Breast epithelium (tissue), 4 donors: ENCODE measurements at places on chromosomes 7 and 10.

DNA sequence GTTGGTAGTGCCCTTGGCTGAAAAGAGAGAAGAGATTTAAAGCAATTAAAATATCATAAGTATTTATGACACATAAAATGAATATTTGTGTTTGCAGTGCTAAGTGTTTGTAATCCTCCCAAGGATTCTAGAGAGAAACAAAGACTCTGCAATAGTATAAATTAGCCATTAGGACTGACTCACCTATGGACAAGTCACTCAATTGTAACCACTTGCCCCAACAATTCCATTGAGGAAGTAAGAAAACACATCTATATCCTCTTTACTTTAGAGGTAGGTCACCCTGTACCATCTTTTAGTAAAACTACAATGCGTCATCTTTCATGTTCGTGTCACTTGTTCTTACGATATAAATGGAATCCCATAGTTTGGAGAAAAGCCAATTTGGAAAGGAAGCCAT, 85.7 kb upstream of the INHBA start:
- no peak for DNase-seq

GRCh38 chr7:92633211-92633906, 43.2 kb upstream of the FAM133B start:
- no peak for DNase-seq

DNA sequence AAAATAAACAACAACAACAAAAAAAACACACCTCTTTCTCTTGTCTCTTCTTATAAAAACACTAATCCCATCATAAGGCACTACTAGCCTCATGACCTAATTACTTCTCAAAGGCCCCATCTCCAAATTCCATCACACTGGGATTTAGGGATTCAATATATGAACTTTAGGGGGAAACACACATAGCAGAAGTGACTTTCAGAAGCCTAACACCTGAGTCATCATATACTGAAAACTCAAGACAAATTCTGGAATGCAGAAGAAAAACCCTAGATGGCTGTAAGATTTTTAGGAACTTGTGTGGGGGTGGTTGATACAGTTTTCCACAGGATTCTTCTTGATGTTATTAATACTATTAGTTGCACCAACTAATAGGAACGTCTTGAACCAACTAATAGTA, 33.7 kb upstream of the CSTF2T start:
- DNase-seq: no peak

- DNase-seq: no peak
These were observed 201.3 kb downstream of the FANK1 start for GRCh38 chr10:126097558-126098225.

DNA sequence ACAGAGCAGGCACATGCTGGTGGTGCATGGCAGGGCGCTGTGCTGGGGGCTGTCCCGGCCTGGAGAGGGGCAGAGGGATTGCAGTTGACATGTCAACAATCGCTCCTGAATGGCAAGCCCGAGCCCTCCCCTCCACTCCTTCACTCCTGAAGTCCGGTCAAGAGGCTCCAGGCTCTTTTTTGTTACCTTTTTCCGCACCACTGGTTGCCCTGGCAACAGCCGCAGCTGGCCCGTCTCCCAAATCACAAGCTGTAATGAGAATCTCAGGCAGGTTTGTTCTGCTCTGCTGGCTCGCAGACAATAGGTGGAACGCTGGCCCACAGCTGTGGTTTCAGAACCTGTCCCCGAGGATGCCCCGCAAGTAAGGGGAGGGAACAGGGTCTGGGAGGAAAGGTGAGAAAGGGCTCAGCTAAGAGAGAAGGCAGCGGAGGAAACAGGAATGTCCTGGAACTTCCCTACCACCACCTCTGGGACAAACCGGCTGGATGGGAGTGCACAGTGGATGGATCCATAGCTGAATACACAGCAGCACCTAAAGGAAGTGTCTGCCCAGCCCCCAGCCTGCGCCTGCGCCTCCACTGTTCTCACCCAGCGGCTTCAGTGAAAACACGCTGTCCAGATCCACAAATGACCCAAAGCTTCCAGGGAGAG, 58.9 kb downstream of the CALML3 start:
- DNase-seq: peak; percentile 96

- DNase-seq: no peak
These were observed 18.0 kb downstream of the VSIR start for GRCh38 chr10:71755179-71755879.

GRCh38 chr7:151056666-151057505, 811 bp downstream of the CDK5 start:
- DNase-seq: no peak

DNA sequence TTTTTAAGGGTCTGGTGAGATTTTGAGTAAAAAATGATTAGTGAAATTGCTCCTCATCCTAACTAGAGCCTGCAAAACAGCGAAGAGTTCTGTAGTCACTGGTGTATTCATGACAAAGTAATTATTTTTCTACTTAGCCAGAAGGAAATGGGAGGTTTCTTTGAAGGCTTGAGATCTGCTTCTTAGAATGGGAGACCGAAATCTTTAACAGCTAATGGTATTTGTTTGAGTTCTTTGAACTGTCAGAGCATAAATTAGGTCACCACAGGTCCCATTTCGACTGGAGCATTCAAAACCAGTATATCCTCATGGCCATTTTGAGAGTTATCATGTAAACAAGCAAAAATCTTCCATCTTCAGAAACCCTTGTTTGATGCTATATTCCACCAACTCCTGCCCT, 77.1 kb upstream of the NME8 start:
- no peak for DNase-seq

DNA sequence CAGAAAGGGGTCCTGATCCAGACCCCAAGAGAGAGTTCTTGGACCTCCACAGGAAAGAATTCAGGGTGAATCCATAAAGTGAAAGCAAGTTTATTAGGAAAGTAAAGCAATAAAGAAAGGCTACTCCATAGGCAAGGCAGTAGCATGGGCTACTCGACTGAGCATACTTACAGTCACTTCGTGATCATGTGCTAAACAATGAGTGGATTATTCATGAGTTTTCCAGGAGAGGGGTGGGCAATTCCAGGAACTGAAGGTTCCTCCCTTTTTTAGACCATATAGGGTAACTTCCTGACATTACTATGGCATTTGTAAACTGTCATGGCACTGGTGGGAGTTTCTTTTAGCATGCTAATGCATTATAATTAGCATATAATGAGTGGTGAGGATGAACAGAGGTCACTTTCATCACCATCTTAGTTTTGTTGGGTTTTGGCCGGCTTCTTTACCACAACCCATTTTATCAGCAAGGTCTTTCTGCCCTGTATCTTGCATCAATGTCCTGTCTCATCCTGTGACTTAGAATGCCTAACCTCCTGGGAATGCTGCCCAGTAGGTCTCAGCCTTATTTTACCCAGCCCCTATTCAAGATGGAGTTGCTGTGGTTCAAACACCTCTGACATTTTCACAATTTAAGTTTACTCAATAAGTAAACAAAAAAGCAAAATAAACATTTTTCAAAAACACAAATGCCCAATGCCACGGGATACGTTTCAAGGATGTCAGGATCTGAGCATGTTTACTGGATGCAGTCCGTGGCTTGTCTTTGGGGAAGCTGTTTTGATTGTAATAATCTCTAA, 37.0 kb downstream of the ALOX5 start:
- DNase-seq: no peak

GRCh38 chr7:147251751-147252325, 1135.2 kb downstream of the CNTNAP2 start:
- no peak for DNase-seq

DNA sequence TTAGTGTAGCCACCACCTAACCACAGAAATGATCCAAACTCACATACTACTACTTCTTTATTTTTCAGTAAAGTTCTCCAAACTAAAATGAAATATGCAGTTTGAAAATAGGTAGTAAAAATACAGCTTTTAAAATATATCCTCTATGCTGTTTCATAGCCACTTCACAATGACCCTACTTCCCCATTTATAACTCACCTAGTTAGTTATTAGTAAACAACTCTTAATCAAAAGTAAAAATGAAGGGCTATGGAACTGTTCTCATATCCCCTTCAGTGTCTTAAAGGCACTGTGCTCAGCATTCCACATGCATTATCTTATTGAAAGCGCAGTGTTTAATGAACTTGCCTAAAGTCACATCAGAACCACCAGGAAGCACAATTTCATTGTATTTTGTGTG, 43.5 kb downstream of the KMT2C start:
- no peak for DNase-seq

- DNase-seq: no peak
These were observed 40.9 kb downstream of the CALML5 start for GRCh38 chr10:5458425-5458824.

DNA sequence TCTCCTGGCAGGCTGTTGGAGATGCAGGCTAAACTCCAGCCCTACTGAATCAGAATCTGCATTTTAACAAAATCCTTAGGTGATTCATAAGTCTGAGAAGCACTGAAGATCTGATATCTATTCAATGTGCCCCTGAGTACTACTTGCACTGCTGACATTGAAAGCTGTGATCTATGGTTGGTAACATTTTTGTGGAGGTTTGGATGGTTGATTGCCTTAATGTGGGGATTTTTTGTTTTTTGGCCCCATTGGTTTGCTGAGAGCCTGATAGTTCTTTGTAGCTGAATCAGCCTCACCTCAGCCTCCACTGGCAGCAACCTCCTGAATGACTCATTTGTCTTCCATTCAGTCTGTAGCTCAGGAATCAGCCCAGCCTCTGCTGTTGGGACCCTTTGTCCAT, 14.7 kb upstream of the LRRN3 start:
- DNase-seq: no peak

- DNase-seq: peak; percentile 20
These were observed 81.0 kb upstream of the LRRC4 start for GRCh38 chr7:128112018-128112780.

- DNase-seq: no peak
These were observed 64.8 kb upstream of the TFEC start for GRCh38 chr7:116095396-116095795.

DNA sequence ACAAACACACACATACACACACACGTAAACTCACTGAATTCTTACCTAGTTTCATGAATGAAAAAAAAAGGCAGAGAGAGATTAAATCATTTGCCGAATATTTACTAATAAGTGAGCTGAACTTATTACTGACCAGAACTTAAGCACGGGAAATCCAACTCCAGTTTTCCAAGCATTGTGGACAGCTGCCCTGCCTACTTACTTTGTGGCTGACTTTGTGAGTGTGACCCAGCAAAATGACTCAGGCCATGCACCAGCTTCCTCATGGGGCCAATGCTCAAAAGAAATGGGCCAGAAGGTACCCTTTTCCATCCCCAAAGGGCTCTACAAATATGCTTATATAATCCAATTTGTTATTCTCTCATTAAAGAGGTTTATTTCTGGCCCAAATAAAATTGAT, 87.4 kb upstream of the RHOBTB1 start:
- no peak for DNase-seq

DNA sequence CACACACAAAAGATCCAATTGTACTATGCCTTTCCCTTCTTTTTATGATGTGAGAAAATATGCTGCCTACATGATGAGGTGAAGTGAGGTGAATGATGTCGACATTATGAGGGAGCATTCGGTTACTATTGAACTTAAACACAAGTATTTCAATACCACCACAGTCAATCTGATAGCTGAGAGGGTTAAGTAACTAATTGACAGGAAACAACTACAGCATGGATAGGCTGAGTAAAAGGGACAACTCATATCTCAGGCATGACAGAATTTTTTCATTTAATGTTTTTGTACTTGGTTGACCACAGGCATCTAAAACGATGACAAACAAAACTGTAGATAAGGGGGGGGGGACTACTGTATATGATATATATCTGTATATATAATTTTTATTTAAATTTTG, 488.9 kb downstream of the SH2D4B start:
- DNase-seq: no peak
